ENCODE measurements at places on chromosomes 7 and 10. TPM values are rescaled to one million over a fixed set of nuclear protein-coding genes. Genes with fewer than 3 reads are reported as not detected.

DNA sequence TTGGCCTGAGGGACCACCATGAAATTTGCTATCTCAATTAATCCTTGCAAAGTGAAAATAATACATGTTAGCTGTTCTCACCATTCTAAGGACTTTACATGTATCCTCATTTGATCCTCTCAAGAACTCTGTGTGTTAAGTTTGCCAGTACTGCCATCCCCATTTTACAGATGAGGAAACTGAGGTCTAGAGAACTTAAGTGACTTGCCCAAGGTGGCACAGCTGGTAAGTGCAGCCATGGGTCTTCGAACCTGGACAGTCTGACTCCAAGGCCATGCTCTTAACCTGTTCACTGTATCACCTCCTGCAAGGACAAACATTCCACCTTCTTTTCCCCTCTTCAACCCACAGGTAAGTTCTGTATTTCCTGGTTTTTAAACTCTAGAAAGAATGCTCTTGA, 85.3 kb upstream of the NFE2L3 start:
- no peak for DNase-seq

- no peak for DNase-seq
Measured at GRCh38 chr10:52436664-52437063, 122.6 kb downstream of the DKK1 start.

- no peak for DNase-seq
Measured at GRCh38 chr10:103458720-103459119, at the start of gene CALHM1. Gene CALHM1 (minus strand): TSS chr10:103458900. CDS start chr10:103458751, 149 bp downstream.

Gene CRHR2
- not detected for total RNA-seq

- DNase-seq = no peak
Measured at GRCh38 chr10:116132780-116133399, 140.1 kb downstream of the GFRA1 start.

DNA sequence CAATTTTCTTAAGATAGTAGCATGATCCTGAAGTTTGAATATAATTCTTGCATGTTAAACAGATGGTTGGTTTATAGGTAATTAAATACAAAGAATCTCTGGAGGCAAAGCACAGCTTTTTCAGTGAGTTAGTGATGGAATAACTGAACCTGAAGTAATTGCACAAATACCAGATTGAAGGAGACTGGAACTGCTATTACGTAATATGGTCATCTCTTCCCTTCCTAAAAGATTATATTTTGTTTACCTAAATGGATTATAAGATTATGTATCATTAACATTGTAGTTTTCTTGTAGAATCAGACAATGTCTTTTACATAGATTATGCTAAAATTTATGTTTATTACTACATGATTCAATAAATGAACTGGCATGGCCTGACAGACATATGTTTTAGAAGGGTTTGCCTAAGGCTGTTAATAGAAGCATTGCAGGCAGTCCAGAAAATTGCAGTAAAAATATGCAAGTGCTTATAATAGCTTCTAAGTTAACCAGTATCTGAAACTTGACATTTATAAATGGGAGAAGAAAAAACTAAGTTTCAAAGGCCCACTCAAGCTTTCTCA, 35.8 kb upstream of the GPR37 start:
- DNase-seq = no peak

GRCh38 chr10:6995341-6995740, 415.3 kb upstream of the PRKCQ start:
- DNase-seq = no peak

Gene C10orf71
- total RNA-seq = not detected

- DNase-seq = no peak
Measured at GRCh38 chr7:141156407-141156806, 82.5 kb downstream of the TMEM178B start.

- no peak for DNase-seq
Measured at GRCh38 chr10:111148440-111148839, 71.6 kb downstream of the ADRA2A start.

DNA sequence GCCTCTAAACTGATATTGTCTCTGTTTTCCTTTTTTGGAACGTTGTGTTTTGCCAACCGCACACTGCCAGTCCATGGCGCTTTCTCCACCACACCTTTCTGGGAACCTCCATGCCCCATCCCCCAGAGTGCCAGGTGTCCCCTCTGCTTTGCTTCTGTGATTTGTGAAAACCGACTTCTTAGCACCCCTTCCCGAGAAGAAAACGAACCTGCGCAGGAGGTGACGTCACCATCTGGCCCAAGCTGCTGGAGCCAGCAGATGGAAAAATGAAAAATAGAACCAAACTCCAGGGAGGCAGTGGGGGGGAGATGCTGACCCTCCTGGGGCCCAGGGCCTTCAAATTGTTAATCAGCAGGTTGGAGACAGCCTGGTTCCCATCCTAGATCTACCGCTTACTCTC, 103.8 kb downstream of the HTR5A start:
- DNase-seq = no peak

Gene ZNF485
- total RNA-seq = 5.4 TPM

- no peak for DNase-seq
Measured at GRCh38 chr7:21891291-21891690, 54.4 kb downstream of the CDCA7L start.

Data from activated naive CD4-positive, alpha-beta T cell treated with anti-CD3 and anti-CD28 coated beads for 36 hours (primary cell).